ENCODE measurements at places on chromosomes 6 and 20. TPM values are rescaled to one million over a fixed set of nuclear protein-coding genes. Genes with fewer than 3 reads are reported as not detected.

PBOV1 gene
- total RNA-seq = not detected

C6orf58 gene
- not detected for total RNA-seq

PIGT gene
- total RNA-seq = 126 TPM

RSPO3 gene
- total RNA-seq = 0.27 TPM

VWA7 gene
- total RNA-seq = 14.7 TPM

PSMB9 gene
- 13.4 TPM for total RNA-seq

- DNase-seq = no peak
Measured at GRCh38 chr6:153023977-153024708, 21.6 kb upstream of the MTRF1L start.

- DNase-seq = no peak
Measured at GRCh38 chr6:25229671-25230321, 49.4 kb upstream of the CARMIL1 start.

DNA sequence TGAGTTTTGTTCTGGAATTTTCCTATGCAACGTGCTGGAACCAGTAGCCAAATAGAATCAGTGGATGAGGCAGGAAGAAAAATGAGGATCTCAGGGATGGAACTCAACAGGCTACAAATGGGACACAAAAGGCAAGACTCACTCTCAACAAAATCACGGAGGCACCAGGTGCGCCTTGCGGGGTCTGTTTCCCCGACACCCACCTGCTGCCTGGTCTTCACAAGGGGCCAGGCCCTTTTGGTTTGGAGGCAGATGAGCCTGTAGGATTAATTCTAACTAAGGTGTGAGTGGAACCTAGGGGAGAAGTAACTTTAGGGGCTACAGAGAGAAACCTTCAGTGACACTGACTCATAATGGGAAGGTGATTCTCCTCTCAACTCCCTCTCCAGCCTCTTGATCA lies 56.5 kb downstream of the ZNF831 start:
- DNase-seq = no peak

- no peak for DNase-seq
Measured at GRCh38 chr6:101286146-101286545, 107.4 kb upstream of the GRIK2 start.

GRCh38 chr6:114151064-114151690 lies 180.2 kb upstream of the HDAC2 start:
- DNase-seq = no peak

- DNase-seq = no peak
Measured at GRCh38 chr20:57525328-57526086, 567 bp upstream of the CTCFL start.

DNA sequence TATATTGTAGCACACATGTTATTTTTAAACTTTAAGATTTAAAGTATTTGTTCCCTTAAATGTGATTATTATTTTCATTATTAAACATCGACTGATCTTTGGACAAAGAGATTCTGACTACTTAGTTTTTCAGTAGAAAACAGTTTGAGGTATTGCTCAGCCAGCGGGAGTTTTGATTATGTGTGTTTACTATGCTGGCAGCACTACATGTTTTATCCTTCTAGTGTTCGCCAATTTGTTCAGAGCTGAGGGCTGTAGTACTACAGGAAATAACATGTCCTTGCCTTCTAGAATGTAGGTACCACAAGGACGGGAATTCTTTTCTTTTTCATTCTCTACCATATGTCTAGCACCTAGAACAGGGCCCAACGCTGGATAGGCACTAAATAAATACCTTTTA lies 11.1 kb upstream of the LCA5 start:
- DNase-seq = no peak

DNA sequence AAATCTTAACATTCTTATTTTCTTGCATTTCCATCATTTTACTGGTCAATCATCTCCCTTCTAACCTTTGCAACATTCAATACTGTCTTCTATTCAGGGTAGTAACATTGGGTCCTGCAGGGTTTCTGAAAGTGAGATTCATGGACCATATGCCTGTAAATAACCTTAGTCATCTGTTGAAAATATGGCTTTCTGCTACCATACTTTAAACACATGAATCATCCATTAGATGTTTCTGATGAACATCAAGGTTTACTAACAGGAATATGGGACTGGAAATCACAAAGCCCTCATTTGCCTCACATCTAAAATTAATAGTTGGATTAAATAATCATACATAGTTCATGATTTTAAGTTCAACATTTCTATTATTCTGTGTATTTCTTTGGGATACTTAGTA lies 475.9 kb upstream of the MARCKS start:
- no peak for DNase-seq

GRCh38 chr6:159691133-159691962 lies 1.7 kb downstream of the SOD2 start:
- no peak for DNase-seq

GRCh38 chr20:40196846-40197436 lies 492.1 kb downstream of the MAFB start:
- DNase-seq = no peak

DNA sequence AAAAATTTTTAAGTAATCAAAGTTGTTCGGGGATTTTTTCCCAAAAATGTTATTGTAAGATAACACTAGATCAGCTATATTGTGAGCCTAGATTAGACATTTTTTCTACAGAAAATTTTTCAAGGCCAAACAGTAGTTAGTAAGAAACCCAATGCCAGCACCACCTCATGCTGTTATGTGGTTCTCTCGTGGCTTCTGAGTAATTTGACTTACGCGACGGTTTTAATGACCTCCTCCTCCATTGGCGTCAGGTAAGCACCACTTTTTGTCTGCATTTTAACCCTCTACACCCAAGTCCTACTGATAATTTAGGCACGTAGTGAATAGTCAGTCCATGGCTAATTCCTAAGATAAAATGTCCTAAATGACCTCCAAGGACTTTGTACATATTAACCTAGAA lies 9.7 kb downstream of the RPS6KA2 start:
- no peak for DNase-seq
